ENCODE measurements at places on chromosomes 2 and 18.

DNA sequence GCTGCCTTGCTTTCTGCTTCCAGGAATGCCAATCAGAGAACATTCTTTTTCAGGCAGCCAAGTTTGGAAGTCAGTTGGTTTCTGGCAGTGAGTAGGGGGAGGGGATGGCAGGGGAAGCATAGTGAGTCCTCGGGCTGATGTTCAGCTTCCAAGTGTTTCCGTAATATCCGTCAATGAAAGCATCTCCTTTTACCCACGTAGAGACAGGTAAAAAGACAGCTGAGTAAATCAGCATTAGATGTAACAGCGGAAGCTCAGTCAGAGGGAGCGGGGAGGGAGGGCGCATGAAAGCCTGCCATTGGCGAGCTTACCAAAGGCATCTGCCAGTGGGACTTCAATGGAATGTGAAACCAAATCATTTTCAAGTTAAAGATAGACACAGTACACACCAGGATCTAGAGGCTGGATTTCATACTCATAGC lies 117.1 kb upstream of the DTNA start:
- no peak for DNase-seq

DNA sequence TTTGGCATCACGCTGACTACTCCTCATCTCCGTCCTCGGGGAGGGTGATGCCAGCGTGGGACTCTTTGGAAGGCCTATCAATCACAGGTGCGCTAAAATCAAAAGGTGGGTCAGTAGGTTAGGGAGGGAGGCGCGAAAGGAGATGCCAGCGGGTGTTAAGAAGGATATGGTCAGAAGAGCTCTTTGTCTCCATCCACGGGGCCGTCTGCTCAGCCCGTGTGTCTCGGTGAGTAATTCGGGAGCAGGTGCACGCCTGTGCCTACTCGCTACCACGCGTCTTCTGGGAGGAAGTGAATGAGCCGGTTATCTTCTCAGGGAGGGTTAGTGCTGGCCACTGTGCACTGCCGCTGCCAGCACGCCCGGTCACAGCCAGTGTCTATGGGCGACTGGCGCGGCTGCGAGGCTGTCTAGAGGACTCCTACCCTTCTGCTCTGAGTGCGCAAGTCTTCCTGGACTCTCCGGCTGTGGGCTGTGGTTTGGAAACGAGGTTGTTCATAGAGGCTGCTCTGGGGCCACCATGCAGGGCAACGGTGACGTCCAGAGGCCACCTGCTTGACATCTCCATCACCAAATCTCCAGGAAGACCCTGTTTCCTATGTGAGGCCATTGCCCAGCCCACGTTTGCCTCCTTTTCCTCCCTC lies 153.4 kb downstream of the MBP start:
- DNase-seq: no peak

DNA sequence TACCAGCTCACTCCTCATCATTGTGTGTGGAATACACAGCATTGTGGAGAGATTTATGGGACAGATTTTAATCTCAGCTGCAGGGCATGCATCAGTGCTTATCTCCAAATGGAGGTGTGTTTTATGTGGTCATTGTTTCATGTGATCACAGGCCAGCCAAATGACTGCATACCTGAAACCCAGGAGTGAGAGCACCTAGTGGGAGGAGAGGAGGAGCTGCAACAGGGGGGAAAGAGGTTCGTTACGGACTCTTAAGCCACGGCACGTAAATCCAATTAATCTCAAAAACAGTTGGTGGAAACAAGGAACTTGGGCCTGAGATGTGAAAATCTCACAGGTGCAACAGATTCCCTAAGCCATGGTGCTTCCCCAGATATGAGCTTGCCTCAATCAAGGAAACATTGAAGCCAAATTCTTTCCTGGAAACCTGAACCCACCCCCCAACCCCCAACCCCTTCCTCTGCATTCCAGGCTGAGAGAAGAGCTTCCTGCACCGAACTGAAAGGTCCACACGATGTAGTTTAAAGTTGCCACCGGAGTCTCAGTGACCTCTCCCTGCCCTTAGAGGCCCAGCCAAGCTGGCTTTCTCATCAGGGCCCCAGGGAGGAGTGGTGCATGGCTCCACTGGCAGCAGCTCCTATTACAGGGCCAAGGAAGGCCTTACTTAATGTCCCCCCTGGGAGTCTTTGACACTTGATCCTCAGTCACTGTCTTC lies 167.4 kb downstream of the C1D start:
- DNase-seq: no peak

- no peak for DNase-seq
Measured at GRCh38 chr18:77206676-77207374, 42.8 kb upstream of the GALR1 start.

DNA sequence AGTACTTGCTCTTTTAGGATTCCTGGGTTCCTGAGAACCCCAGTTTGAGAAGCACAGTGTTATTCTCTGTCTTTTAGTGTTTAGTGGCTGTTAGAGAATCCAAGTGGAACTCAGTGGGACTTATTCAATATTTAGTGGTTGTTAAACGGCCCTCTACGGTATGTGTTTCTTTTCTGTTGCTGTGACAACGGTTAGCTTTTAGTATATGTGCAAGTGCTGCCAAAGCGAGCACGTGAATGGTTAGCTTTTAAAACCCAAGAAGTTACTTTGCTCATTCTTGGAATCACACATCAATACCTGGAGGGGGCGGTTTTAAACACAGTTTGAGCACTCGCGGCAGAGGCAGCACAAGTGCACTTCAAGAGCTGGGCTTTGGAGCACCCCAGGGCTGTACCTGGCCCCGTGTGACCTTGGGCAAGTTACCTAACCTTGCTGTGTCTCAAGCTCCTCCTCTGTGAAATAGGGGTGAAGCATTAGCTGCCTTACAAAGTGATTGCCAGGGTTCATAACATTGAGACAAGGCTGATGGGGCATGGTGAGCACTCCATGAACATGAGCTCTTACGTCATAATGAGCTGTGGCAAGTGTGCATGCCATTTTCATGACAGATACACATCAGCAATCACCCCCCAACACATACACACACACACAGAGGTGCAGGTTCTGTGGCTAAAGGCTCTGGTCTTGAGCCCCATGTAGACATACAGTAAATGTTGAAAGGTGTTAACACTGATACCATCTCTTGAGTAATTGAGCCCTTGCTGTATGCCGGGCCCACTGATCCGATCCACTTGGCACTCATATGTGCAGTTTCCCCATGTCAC lies 234.1 kb downstream of the ALPK2 start:
- DNase-seq: no peak

- no peak for DNase-seq
Measured at GRCh38 chr18:42412896-42413295, 457.9 kb downstream of the PIK3C3 start.

All from activated gamma-delta T cell (primary cell).